ENCODE measurements at places on chromosomes 11 and 22.

DNA sequence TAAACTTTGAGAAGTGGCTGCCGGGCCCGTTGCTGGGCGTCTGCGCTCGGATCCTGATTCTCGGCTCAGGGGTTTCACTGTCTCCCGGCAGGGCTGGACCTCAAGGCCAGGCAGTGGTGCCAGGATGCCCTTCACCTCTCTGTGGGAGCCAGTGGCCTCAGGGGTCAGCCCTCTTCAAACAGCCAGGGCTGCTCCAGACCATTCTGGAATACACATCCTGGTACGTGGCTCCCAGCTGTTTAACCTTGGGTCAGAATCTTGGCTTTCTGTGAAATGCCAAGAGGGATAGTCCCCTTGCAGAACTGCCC lies 70.5 kb downstream of the MPPED1 start:
- DNase-seq = no peak

DNA sequence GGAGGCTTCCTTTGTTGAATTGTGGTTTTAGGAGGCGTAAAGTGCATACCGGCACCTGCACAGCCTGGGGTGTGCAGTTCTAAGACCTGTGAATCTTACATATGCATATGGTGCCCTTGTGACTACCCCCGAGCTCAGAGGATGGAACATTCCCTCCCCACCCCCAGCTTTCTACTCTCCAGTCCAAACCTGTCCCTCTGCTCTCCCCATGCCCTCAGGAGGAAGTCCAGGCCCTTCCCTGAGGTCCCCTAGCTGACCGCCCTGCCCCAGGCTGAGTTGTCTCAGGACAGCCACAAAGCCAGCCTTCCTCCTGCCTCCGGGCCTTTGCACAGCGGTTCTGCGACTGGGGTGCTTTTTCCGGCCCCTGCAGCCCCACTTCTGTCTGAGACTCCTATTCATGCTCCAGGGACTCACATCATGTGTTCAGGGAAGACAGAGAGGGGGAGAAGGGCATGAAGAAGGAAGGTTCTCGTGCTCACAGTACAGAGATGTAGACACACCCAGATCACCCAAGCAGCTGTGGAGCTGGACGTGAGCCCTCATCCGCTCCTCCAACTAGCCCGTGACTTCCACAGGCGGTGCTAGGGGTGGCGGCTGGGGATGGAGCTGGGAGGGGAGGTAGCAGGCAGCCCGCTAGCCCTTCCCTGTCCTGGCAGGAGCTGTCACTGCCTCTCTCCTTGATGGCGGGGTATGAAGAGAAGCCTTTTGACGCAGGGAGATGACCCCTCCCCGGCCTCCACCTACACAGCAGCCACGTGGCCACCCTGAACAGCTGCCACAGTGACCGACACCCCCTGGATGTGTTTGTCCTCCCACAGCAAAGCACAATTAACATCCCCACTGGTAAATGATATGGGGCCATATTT lies 50.8 kb downstream of the FLRT1 start:
- no peak for DNase-seq

DNA sequence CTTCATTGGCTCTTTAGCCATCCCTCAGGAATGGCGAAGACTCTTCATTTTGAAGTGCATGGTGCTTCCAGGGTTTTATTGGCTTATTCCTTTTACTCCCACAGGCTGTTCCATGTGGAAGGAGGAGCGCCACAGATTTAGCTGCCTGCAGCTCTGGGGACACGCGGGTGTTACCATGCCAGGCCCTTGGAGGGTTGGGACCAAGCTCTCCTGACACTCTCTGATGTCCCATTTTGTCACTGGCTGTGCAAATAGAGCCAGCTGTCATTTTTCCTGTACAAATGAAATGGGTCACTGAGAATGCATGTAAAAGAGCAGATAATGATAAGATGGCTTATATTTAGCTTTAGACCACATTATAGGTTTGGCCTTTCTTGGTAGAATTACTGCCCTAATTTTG lies 9.2 kb downstream of the THYN1 start:
- no peak for DNase-seq

- no peak for DNase-seq
Observed at GRCh38 chr11:72422414-72422813, 11.9 kb downstream of the CLPB start.

GRCh38 chr11:95242091-95242844 lies 11.3 kb upstream of the SESN3 start:
- no peak for DNase-seq

All from posterior vena cava (tissue), 2 donors.